ENCODE measurements at places on chromosomes 2 and 18.

DNA sequence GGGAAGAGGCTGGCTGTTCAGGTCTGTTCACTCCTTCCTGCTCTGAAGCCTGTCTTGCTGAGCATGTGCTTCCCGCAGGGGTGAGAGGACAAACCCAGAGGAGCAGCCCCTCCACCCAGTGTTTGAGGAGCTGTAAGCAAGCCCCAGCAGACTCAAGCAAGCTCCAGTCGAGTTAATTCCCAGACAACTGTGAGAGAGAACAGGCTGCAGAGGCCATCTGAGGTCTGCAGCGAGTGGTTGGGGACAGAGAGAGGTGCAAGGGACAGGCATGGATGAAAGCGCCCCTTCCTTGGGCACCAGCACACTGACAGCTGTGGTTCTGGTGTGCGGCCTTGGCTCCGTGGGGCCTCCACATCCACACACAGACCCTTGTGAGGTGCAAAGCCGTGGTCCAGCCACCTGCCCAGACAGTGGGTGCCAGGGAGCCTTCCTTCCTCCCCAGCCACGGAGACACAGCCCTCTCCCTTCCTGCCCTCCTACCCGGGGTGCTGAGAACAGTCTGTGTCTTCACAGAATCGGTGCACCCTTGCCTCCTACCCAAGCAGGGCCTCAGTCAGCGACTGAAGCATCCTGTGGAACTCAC is 36.2 kb downstream of the MAL start:
- DNase-seq = no peak

- DNase-seq = no peak
These were observed 279.7 kb downstream of the MBD5 start for GRCh38 chr2:148300544-148300943.

- DNase-seq = no peak
These were observed 514.9 kb downstream of the PTPRM start for GRCh38 chr18:8081872-8082553.

DNA sequence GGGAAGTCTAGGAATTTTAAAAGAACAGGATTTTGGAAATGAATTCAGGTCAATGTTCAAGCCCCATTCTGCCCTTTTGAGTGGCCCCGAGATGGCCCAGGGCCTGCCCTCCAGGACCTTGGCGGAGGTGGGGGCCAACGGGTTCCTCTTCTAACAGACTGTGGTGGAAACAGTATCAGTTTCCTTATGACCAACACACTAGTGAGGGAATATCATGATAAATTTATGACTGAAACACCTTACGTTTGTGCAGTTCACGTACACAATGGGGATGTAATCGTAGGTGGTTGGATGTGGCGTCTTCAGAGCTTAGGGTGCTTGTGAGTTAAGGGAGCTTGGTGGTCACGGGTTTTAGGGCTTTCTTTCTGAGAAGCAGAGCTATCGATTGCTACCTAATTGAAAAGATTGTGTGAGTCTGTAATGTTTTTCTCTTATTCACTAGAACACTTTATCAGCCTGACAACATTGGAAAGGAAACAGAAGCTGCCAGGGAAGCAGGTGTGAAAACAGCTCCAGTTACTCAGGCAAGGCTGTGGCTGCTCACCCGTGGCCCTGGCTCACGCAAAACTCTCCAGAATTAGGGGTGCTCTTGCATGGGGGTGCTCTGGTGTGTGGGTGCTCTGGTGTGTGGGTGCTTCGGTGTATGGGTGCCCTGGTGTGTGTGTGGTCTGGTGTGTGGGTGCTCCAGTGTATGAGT is 165.3 kb downstream of the SNTG2 start:
- no peak for DNase-seq

DNA sequence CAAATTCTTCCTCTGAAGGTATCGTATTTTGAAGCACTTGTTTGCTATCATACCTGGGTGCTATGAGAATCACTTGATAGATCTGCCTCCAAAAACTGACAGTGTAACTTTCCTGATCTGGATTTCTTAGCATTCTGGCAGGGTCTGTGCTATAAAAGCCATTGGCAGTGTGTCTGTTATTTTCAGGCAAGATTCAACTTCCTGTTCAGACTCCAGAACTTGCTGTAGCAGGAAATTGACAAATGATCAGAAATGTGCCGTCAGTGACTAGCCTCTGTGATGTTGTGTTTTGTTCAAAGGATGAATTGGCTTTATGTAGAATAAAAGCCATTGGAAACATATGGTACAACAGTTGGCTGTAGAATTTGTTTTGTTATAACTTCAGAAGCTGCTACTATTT is 273.3 kb downstream of the PTPRM start:
- no peak for DNase-seq

DNA sequence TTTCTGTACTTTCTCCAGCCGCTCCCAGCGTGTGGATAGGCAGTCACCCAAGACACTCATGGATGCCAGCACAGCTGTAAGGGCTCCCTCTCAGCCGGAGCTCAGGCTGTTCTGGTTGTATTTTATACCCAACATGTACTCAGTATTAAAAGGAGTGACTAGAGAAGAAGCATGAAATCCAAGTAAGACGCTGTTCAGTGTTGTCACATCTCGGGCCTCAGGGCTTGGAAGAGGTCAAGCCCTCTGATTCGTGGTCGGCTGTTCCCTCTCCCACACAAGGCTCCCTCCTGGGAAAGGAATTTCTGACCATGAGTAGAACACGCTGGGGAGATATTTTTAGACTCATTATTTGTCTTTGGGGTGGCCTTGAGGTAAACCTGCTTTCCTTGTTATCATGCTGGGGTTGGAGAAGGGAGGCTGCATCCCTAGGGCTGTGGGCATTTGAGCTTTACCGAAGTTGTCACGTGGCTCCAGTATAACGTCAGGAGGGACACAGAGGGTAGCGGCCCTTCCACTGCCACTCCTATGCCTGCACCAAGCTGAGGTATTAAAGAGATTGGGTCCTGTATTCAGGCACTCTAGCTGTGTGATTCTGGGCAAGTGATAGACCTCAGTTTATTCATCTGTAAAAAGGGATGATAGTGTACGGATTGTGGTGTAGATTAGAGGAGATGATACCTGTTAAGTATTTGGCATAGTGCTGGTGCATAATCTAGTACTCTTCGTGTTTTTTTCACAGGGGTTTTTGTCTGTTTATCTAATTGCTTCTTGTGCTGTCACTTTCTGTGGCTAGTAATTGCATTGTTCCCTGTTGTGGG is 34.1 kb downstream of the HK2 start:
- no peak for DNase-seq

DNA sequence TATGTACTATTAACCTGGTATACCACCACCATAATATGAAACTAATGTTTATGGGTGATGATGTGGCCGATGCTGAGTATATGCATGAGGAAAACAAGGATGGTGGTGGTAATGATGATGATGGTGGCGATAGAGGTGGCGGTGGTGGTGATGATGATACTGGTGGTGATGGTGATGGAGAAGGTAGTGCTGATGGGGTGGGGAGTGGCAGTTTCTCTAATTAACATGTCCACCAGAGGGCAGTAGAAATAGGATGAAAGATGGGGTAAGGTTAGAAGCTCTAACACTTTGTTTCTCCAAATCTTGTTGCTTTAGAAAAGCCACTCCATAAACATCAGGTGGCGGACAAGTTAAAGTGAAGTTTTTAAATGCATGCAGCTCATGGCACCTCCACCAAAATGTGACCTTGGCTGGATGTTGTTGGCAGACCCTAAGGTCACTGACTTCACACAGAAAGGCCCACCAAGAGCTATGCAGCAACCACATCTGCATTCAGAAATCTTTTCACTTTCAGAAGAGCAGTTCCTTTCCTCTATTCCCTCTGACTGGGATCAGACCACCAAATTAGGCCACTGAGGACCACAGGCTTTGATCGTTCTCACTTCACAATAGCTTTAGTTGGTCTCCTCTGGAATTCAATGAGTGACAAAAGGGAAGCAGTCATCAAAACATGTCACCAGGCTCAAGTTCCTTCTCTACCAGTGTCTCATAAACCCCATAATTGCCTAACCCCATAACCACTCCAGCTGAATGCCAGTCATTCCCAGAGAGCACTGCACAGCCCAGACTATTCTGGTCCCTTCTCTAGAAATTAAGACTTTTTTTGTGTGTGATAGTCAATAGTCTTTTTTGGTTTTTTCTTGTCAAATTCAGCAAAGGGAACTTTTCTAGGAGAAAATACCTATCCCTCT is 7.5 kb upstream of the BCL11A start:
- no peak for DNase-seq

Measured in T-helper 2 cell treated with Interferon-gamma antibody and Interleukin-4, amounts not matched to agents 5 μg/mL and 100 μg/mL, for 36 hours (primary cell).